Stimulated activated CD8-positive, alpha-beta memory T cell treated with anti-CD3 and anti-CD28 coated beads, Interleukin-2, amount 100 ng/mL, for 1 hour (primary cell): ENCODE measurements at places on chromosomes 12 and 14.

GRCh38 chr14:56995010-56995409 is 184.7 kb upstream of the OTX2 start:
- DNase-seq = no peak

- peak; percentile 47 for DNase-seq
Measured at GRCh38 chr12:26853303-26854030, 20.5 kb upstream of the ITPR2 start.

- DNase-seq = no peak
Measured at GRCh38 chr14:73243748-73244147, 6.4 kb downstream of the PAPLN start.

DNA sequence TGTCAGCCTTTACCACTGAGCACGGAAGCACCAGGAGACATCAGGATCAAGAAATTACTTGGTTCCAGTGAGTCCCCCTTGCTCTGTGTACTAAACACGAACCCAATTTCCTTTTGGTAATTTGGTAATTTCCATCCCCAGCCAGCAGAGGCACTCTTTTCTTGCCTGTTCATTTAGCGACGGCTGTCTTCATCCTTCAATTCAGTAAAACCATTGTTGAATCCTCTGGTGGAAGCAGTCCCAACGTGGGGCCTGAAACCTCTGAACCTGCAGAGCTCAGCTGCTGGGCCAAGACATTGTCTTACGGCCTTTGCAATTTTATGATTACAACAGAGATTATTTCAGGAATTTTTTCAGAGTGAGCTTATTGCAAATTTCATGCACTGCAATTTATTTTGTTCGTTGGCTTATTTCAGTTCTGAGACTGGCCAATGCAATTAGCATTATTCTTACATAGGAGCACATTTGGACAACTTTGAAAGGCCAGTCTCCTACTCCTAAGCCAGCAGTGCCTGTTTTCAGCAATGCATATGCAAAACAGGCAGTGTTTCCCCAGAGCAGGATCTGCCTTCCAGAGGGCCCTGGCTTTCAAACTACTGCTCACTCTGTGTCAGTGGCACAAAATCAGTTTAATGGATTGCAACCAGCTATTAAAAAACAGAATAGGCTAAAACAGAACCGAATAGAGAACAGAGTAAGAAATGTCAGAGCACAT is 372.9 kb upstream of the TMEM132C start:
- no peak for DNase-seq

GRCh38 chr12:121036810-121037326 is 2.2 kb downstream of the OASL start:
- no peak for DNase-seq

GRCh38 chr12:44380861-44381260 is 495.3 kb downstream of the NELL2 start:
- no peak for DNase-seq

DNA sequence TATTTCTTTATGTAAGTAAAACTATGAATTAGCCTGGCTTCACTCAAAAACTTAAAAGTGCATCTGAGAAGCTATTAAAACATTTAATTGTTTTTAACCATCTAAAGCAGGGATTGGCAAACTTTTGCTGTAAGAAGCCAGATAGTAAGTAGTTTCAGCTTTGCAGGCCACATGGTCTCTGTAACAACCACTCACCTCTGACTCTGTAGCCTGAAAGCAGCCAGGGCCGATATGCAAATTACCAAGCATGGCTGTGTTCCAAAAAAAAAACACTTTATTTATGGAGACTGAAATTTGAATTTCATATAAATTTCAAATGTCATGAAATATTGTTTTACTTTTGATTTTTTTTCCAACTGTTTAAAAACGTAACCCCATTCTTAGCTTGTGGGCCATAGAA is 95.3 kb downstream of the CIT start:
- DNase-seq = no peak

DNA sequence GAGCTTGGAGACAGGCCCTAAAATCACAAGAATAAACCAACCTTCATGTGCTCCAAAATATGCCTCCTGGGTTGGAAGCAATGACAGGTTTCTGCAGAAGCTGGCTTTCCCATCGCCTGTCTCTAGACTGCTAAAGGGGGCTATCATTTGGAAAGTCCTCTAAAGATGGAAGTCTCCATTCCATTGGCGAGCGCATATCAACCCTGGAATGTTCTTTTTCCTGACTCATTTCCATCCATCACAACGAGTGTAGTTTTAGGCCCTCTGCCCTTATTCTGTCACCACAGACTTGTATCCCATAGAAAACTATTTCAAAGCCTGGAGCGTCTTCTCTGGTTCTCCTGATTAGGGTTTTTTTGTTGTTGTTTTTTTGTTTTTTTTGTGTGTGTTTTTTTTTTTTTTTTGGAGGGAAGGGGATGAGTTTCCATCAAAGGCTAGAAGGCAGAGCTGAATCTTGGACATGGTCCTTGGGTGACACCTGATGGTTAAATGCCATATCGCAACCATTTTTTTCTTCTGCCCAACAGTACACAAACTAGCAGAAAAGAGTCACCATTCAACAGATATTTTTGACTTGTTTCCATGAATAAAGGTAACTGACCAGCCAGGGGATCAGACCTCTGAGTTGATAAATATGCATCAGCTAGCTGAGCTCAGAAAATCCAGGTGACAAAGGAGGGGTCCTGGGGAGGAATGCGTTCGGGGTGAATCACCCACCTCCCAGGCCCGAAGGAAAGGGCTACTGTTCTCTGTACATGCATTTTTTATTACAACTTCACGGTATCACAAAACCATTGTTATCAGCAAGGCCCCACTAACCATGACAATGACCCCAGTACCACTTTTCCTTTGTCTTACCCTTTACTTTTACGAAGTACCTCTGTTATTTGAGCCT is 40.5 kb downstream of the KCNA5 start:
- no peak for DNase-seq

DNA sequence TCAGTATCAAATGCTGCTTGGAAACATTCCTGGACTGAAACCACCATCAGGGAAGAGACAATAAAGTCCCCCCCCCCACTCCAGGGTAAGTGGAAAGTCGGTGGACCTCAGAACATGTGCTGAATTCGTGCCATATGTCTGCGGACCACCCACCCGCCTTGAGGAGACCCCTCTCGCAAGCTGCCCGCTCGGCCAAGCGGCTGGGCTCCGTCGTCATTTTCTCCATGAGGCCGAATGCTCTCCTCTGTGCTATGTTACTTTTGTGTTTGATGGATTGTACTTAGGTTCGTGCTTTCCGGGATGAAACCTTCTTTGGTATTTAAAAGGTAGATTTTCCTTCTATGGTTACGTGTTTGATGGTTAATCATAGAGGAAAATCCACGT is 136.2 kb upstream of the RTL1 start:
- no peak for DNase-seq

- DNase-seq = peak; percentile 41
Measured at GRCh38 chr14:60721326-60722106, 2.6 kb downstream of the SIX4 start.

GRCh38 chr14:54138354-54139038 is 181.9 kb upstream of the BMP4 start:
- DNase-seq = no peak

DNA sequence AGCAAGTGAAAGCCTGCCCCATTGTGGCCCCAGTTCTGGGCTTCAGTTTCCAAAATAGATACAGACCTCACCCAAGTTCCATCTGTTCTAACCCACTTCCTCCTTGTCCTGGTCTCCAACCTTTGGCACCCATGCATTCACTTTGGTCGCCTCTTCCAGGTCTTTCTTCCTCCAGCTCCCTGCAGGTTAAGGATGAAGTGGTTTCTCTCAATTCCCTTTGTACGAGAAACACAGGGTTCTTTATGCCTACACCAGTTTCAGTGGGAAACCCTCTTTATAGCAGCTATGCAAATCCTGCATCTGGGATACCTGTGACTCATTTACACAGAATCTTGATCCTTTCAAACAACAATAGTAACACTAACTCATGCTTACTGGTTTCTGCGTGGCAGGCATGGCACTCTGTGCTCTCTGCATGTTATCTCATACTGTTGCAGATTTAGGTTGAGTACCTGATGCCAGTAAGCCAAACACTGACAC is 110.6 kb upstream of the AMIGO2 start:
- no peak for DNase-seq

GRCh38 chr12:1439687-1440086 is 154.7 kb downstream of the FBXL14 start:
- DNase-seq = no peak

GRCh38 chr14:104346608-104347007 is 208.2 kb downstream of the KIF26A start:
- DNase-seq = no peak

DNA sequence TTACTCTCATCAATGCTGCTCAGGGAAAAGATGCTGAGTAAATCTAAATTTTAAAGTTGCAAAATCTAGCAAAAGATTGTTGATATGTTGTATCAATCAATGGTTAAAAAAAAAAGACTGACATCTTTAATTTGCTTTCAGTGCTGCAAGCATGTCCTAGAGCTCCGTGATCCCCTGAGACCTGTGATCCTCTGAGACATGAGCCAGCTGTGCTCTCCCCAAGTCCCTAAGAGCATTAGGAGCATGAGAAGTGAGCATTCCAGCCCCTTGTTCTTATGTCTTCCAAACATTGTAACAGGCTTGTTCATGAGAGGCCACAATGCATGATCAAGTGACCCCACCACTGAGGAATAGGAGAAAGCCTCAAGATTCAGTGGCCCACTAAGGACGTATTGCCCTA is 116.6 kb downstream of the DAD1 start:
- no peak for DNase-seq

DNA sequence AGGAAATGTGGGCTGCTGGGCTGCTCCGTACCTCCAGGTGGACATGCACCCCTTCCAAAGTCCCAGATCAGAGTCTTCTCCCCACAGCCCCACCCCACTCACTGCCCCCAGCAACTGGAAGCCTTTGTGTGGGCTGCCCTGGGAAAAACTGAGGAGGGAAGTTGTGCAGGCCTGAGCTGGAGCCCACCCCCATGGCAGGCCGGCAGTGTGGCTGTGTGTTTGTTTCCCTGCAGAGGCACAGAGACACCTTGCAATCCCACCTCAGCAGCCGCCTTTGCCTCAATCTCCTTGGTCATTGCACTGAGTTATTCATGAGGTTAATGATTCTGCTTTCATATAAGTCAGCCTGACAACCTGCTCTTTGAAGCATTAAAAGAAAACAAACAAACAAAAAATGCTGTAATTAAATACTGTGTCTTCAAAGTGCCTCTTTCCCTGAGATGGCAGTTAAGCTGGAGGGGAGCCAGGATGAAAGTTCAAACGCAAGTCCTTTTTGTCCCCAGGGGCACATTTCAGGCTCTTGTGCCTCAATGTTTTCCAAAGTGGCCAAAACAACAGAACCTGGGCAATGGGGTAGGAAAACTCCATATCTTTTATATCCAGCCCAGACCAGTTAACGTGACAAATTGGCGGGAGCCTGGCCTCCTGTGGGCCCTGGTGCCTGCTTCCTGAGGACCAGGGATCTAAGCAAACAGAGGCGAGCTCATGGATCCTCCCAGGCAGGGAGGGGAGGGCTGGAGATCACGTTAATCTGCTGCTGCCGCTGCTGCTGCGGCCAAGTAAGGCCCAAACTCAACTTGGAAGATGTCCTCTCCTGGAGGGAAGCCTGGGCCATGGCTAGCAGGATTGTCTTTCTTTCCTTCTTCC is 51.9 kb upstream of the TSPAN11 start:
- no peak for DNase-seq

GRCh38 chr12:19912991-19913390 is 455.3 kb upstream of the PDE3A start:
- no peak for DNase-seq

- DNase-seq = no peak
Measured at GRCh38 chr12:30019366-30020140, 235.8 kb upstream of the TMTC1 start.

DNA sequence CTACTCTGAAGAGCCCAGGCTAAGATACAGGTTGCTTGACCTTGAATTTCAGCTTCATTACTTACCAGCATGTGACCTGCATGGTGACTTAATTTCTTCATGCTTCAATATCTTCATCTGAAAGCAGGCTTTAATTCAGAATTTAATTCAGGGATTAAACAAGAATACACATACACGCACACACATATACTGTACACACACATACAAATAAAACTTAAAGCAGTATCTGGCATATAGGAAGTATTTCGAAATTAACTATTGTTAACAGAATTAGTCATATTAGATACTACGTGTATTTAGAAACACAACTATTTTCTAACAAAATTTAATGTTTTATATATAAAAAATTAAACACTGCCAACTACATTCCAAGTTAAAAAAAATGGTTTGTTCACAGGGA is 640.3 kb downstream of the SLC6A15 start:
- no peak for DNase-seq

GRCh38 chr12:53939141-53940108 is 794 bp downstream of the HOXC13 start:
- no peak for DNase-seq

DNA sequence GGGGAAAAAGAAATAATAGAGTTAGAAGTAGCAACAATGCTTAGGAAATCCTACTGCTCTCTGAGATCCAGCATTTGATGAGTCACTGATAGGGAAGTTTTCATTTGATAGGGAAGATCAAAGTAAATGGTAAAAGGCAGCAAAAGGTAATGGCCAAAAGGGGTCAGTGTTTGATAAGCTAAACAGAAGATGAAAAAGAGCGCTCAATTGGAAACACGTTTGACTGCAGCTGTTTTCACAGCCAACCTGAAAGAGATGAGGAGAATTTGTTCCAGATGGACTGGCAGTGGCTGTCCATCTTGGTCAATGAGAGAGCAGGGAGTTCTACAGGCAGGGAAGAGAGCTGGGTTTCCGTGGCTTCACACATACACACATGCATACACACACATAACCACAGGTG is 264.2 kb downstream of the TMEM132C start:
- no peak for DNase-seq

DNA sequence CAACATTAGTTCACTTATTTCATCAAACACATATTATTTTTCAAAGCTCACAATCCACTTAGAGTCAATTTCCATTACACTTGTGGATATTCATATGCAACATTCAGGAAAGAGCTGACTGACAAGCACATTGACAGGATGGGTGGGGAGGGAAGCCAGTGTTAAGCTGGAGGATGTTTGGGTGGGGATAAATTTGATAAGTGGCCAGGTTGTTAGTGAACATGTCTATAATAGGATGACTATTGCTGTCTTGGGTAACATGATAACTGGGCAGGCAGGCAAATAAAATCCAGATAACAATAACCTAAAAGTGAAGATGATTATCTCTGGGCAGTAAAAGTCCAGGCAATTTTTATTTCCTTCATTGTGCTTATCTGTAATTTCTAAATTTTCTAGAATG is 73.8 kb upstream of the OSBPL8 start:
- no peak for DNase-seq

GRCh38 chr12:121038861-121039668 is at the start of gene OASL:
Gene OASL, minus strand, starts transcription at chr12:121039246. Its CDS starts 275 bp downstream, at chr12:121038971.
- DNase-seq = peak; percentile 34

DNA sequence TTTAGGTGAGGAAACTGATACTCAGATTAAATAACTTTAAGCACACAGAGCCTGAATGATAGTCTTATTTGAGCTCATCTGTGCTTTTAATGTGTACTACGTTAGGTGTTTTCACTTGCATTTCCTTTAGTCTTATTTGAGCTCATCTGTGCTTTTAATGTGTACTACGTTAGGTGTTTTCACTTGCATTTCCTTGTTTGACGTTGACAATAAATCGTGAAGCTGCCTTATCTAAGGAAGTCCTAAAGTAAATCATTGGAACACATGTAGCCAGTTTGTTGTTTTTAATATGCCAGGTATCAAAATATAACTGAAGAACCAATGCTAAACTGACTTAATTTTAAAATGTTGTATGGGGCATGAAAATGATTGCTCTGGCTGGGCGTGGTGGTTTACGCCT is 2.0 kb downstream of the RAP1B start:
- no peak for DNase-seq
